Right kidney (tissue), 9 donors: ENCODE measurements at places on chromosomes 5 and 9.
A peak's percentile ranks its signal among the peaks of the same experiment; 100 is the strongest.

DNA sequence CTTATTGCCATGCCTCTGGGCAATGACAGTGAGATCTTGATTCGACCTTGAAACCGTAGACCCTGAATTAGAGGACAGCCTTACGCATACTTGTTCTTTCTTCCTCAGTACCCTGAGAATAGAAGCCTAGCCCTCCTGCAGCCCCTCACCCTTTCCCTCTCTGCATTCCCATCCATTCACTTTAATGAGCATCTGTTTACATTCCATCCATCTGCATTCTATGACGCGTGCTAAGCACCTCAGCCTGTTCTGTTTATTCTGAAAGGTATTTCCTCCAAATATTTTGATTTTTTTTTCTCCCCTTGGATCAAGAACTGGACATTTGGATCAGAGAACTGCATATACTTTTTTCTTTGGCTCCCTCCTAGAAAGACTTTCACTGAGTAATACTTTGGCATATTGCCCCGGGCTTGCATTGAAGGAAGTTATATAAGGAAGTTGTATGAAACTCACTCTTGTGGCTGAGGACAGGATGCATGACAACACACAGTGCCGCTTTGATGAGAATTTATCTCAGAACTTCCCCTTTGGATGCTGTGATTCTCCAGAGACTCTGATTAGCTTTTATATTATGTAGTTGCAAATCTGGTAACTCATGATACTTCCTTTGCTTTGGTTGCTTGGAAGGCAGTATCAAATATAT is 15.7 kb downstream of the TMEM8B start:
- no peak for DNase-seq

DNA sequence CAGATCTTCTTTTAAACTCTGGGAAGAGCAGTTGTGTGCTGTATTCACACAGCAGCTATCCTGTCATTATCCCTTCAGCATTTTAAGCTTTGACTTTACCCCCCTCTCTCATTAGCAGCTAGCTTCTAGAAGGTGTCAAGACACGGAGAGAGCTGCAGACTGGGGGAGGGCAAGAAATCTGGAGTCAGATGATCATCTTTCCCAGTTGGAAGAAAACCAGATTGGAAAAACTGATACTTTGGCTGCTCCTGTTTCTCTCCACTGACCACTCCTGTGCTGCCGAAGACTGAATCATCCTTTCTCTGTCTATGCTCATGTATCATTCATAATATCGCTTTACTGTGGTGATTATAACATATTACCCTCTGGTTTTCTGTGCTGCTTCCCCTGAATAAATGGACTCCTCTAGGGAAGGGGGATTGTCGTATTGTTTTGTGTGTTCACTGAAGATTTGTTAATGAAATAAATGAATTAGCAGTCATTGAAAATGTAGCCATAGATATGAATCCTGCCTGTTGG is 75.1 kb downstream of the SH3GL2 start:
- DNase-seq: no peak

GRCh38 chr9:12923468-12924009 is 148.7 kb downstream of the LURAP1L start:
- no peak for DNase-seq

- DNase-seq: no peak
Measured at GRCh38 chr9:123407217-123407851, 51.3 kb downstream of the CRB2 start.

DNA sequence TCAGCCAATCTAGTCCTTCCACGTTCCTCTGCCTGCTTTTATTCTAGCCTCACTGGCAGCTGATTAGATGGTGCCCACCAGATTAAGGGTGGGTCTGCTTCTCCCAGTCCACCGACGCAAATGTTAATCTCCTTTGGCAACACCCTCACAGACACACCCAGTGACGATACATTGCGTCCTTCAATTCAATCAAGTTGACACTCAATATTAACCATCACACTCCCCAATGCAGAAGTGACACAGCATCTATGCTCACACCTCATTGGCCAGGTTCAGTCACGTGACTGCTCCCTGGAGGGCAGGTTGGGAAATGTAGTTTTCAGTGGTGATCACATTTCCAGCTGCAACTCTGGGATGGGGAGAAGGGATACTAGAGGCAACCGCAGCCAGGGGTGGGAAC is 13.0 kb downstream of the SUSD3 start:
- no peak for DNase-seq

DNA sequence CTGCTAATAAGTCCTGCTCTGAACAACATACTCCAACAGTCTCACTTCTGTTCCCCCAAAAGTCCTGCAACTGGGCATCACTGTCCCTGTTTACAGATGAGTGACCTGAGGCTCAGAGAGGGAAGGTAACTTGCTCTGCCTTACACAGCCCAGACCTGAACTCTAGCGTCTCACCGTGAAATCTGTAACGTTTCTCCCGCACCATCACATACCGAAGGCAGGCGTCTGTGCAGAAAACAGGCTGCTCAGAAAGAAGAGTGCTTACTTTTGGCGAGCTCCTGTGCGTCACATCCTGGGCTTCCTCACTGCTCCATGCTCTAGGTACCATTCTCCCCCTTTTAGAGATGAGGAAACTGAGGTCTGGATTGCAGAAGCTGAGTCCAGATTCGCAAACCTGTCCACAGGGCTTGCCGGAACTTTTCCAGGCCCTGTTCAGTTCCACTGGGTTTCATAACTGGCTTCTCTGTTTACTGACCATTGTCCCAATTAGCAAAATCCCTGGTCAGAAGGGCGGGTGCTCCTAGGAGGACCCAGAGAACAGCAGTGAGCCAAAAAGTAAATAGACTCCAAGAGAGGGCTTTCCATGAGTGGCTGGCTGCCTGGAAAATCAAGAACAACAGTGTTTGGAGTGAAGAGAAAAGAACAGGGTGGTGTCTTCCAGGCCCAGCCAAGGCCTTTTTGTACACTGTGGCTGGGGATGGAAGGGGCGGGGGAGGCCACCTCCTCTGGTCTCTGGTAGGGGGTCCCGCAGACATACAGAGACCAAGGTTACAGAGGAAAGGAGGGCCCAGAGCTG is 27.1 kb downstream of the GSN start:
- no peak for DNase-seq

GRCh38 chr9:1083325-1083913 is 33.3 kb downstream of the DMRT2 start:
- DNase-seq: peak; percentile 3

GRCh38 chr9:125558453-125559092 is 148.4 kb downstream of the MAPKAP1 start:
- DNase-seq: peak; percentile 40

DNA sequence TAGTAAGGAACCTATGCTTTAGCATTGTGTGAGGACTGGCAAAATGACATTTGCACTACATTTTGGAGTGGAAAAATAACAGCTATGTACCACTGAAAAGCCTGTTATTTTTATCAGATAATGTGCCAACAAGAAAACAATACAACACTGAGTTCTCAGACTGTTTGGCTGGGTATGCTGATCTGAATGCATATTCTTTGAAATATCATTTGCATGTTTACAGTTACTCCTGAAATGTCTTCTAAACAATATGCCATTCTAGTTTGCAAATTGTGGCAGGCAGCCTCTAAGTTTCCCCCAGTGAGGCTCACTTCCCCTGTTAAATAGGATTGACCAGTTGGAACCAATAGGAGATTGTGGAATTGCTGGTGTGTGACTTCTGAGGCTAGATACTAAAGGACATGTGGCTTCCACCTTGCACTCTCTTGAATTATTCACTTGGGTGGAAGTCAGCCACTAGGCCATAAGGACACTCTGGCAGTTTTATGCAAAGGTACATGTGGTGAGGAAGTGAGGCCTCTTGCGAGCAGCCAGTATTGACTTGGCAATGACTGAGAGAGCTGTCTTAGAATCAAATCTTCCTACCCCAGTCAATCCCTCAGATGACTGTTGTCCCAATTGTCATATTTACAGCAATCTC is 250.4 kb upstream of the PCSK5 start:
- DNase-seq: no peak

GRCh38 chr9:81737871-81738507 is 48.6 kb upstream of the TLE1 start:
- no peak for DNase-seq

- DNase-seq: no peak
Measured at GRCh38 chr9:15191378-15191777, 115.6 kb downstream of the TTC39B start.

DNA sequence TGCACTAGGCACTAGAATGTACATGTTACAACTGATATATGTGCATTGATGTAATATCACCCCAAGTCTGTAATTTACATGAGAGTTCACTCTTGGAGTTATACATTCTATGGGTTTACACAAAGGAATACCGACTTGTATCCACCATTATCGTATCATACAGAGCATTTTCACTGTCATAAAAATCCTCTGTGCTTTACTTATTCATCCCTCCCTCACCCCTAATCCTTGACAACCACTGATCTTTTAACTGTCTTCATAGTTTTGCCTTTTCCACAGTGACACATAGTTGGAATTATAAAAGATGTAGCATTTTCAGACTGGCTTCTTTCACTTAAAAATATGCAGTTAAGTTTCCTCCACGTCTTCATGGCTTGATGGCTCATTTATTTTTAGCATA is 11.1 kb upstream of the RFK start:
- DNase-seq: no peak

DNA sequence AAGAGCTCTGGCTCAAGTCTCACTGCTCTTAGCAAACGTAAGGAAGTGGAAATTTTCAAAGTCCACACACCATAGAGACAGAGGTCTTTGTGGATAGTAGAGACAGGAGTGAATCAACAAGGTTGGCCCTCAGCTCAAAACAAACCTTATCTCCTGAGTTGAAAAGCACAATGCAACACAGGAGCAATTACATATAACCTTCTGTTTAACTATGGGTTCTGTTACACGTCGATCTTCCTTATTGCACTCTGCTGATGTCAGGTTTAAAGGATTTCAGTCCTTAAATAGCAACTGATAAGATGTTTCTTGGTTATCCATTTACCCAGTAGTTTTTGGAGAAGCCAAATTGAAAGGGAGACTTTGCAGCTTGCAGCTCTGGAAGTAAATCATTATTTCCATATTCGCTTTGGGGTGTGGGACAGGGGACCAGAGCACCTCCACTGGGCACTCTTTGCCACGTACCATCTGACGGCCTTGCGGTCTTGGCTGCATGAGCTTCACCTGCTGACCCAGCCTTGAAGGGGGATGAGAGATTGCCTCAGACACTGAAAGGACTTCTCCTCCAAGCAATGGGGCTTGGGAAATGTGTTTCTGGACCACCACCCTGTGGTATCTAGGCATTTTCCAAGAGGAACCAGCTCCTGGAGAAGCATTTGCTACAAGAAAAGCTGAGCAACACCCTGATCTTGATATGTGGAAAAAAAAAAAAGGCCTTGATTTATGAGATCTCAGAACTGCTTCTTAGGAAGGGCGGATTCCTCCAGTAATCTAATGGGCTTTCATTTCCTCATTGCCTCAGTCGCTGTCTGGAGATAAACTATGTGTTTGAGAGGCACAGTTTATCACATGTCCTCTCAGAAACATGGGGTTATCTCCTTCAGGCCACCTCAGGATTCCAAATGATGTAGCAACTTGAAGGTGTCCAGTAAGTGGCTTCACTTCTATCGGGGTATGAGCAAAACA is 56.2 kb upstream of the ZNF622 start:
- no peak for DNase-seq

GRCh38 chr9:135023786-135024405 is 63.6 kb upstream of the OLFM1 start:
- no peak for DNase-seq

GRCh38 chr5:151449297-151449696 is 1.9 kb downstream of the SLC36A1 start:
- no peak for DNase-seq

- no peak for DNase-seq
Measured at GRCh38 chr9:135139366-135139959, 52.0 kb downstream of the OLFM1 start.

DNA sequence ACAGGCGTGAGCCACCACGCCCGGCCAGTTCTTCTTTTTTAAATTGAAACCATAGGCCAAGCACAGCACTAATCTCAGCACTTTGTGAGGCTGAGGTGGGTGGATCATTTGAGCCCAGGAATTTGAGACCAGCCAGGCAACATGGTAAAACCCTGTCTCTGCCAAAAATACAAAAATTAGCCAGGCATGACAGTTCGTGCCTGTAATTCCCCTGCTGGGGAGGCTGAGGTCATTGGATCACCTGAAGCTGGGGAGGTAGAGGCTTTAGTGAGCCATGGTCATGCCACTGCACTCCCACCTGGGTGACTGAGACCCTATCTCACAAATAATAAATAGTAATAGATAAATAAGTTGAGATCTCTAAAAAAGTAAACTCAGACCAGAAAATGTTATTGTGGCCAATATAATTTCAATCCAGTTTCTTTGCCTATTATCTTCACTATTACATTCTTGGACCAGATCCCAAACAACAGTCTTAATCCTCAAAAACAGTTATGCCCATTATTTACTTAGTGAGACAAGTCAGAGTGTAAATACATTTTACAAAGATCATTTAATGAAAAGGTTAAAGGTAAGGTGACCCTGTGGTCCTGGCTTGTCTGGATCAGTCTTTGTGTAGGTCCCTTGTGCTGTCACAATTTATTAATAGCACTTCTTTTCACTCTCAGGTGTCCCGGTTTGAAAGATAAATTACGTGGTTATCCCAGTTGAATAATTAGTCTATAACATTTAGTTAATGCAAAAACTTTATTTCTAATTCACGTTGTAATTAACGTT is 53.6 kb downstream of the RAB24 start:
- DNase-seq: no peak

DNA sequence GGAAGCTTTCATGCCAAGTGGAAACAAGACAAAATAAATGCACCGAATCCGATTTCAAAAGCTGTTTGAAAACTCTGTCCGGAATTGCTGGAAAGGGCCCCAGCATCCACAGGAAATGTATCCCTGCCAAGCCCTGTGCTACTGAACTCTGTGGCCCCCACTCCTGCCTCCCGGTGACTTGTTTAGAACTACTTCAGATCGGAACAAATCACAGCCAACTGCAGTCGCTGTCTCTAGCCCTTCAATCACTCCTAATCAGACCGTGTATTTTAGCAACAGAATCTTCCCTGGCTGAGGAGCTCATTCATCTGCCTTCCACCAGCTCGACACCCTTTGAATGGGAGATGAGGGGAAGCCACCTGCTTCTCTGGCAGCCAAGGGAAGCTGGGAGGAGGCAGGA is 94.1 kb downstream of the KCNIP1 start:
- DNase-seq: no peak
